ENCODE measurements at places on chromosomes 3 and 15.

GRCh38 chr3:71636482-71636881 lies 53.0 kb upstream of the FOXP1 start:
- peak; percentile 84 for DNase-seq

- DNase-seq, result peak; percentile 87
These were observed 18.0 kb upstream of the LOXL1 start for GRCh38 chr15:73908030-73908821.

GRCh38 chr3:5429517-5429890 lies 242.0 kb downstream of the EDEM1 start:
- no peak for DNase-seq

GRCh38 chr15:68209272-68209671 lies 4.1 kb upstream of the CALML4 start:
- no peak for DNase-seq

DNA sequence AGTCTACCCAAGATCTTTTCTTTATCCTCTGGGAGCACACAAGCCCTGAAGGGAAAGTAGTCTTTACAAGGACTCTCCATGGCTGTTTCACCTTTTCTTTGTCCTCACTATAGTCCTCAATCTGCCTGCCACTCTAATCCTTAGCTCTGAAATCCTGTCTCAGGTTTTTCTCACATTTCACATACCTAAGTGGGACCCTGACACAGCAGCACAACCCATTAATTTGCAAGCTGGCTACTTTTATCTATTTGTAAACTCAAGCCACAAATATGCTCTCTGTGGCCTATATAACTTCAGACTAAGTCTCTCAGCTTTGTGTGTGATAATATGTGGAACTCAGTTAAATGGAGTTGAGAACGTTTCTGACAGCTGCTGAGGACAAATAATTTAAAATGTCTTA lies 19.8 kb downstream of the SIN3A start:
- DNase-seq, result no peak

GRCh38 chr3:112302881-112303763 lies 9.1 kb upstream of the SLC9C1 start:
- DNase-seq, result no peak

GRCh38 chr15:81155375-81156218 lies 21.5 kb downstream of the CFAP161 start:
- DNase-seq, result peak; percentile 73

DNA sequence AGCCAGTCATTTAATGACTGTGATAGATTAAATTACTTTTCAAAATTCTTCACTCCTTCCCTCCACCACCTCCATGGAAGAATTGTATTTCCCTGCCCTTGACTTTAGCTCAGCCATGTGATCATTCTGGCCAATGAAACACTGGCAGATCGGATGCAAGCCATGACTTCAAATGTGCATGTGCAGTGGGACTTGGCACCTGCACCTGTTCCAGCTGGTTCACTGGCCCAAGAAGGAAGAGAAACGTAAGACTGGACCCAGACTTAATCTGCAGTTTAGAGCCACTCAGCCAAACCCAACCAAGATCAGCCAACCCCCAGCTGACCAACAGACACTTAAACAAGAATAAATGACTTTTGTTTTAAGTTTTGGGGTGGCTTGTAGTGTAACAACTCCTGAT lies 11.8 kb downstream of the DPH3 start:
- no peak for DNase-seq

- no peak for DNase-seq
These were observed 160.9 kb upstream of the GALNT15 start for GRCh38 chr3:16013568-16013967.

- no peak for DNase-seq
These were observed 15.5 kb downstream of the ATOSA start for GRCh38 chr15:52663536-52664294.

GRCh38 chr3:68483601-68484000 lies 448.7 kb downstream of the TAFA4 start:
- no peak for DNase-seq

- no peak for DNase-seq
These were observed 724.7 kb upstream of the ZNF385D start for GRCh38 chr3:22475665-22476240.

DNA sequence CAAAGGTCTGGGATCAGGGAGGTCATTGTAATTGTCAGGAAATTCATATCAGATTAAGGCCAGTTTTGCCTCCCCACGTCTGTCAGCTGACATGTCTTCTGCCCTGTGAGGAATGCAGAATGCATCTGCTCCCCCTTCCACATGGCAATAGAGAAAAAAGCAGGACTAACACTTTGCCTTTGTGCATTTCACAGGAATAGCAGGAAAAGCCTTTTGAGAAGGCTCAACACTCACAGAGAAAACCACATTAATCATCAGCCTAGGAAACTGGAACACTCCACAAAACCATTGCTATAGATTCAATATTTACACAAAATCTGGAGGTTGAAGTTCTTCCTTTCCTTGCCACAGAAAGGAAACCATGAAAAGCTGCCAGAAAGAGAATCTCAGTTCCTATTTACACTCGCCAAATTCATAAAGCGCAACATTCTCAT lies 165.2 kb upstream of the HES1 start:
- DNase-seq, result no peak

DNA sequence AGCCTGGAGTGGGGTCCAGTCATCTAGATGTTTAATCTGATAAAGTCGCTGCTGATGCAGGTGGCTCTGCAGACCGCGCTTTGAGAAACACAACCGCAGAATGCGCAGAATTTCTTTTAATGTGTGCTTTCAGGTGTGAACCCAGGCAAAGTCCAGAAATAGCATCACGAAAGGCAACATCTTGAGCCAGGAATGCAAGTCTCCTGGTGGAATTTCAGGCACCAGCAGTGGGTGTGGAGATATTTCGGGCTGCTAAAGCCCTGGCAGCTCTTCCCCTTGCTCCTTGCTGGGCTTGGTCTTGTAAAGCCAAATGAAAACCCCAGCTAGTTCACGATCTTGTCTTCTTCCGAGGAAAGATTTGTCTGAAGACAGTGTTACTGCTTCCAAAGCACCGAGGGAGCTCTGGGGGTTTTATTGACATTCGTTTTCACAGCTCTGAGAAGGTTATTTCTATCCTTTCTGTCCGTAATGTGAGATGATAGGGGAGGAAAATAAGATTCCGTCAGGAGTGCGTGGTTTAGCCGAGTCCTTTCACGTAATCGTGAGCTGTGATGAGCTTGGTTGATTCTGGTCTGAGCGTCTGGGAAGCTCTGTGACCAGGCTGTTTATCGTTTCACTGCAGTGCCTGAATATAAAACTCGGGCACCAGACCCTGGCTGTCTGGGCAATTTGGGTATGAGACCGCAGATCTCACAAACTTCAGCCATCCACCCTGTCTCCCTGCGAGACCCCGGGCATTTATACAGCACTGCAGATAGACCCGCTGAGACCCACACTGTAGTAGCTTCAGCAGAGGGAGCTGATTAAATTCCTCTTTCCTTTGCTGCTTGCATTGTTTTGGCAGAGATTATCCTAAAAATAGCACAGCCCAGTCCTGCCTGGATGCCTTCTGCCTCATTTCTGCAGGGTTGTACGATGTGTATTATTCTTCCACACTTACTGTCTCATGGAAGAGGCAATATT lies 67.0 kb upstream of the SLC25A26 start:
- no peak for DNase-seq

GRCh38 chr3:46830801-46831200 lies 32.4 kb downstream of the MYL3 start:
- no peak for DNase-seq

DNA sequence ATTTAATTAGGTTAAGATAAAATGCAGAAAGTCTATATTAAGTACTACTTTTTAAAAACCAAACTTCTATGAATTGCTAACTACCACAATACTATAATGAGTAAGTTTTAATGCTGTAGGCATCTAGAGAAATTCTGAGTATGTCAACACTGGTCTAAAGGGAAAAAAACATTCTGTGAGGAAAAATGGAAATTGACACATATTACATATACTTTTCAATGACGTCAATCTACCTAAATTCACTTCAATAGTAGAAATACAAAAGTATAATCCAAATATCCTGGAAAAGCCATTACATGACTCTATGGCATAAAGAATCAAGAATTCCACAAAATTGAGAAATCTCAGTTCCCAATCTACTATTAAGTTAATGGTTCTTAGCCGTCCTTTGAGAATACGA lies 2.2 kb downstream of the SECISBP2L start:
- no peak for DNase-seq

DNA sequence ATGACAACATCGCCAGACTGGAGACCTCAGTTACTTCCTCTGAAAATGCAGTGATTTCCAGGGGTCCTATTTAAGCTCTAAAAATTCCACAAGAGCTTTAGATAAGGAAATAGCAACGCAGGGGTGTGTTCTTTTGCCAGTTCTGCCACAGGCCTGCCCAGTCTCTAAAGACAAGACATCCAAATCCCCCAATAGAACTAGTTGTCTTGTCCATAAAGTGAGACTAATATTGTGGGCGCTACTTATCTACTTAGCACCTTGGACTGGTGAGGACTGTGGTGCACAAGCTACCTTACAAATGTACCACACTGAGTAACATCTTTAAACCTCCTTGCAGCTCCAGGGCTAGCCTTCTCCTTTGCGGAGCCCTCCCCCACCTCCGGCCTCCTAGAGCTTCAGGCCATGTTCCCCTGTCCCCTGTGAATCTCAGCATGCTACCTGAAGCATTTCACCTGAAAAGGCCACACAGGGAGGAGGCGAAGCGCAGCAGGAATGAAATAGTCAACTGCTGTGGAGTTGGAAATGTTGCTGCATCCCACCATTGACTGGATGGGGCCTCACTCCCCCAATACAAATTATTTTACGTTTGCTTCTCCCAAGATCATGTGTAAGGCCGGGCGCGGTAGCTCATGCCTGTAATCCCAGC lies 9.6 kb upstream of the LRRC2 start:
- DNase-seq, result no peak

DNA sequence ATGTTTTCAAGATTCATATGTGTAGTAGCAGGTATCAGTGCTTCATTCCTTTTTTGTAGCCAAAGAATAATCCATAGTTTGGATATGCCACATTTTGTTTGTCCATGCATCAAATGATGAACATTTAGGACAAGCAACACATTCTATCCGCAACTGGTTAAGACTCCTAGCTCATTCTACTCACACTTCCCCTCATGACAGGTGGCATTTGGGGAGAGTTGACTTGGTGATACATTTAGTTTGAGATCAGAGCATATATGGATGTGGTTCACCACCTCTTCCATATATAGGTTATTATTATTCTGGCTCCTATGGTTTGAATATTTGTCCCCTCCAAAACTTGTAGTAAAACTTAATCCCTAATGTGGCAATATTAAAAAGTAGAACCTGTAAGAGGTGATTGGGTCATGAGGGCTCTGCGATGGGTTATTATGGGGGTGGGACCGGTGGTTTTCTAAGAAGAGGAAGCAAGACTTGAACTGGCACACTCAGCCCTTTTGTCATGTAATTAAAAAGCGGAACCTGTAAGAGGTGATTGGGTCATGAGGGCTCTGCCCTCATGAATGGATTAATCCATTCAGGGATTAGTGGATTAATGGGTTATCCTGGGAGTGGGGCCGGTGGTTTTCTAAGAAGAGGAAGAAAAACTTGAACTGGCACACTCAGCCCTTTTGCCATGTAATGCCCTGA lies 75.3 kb upstream of the HRH1 start:
- DNase-seq, result no peak

GRCh38 chr3:48598323-48599076 lies 3.4 kb upstream of the COL7A1 start:
- DNase-seq, result no peak

GRCh38 chr3:39126532-39127071 lies 19.1 kb downstream of the TTC21A start:
- DNase-seq, result peak; percentile 73
